ENCODE measurements at places on chromosomes 16 and 17.
A peak's percentile ranks its signal among the peaks of the same experiment; 100 is the strongest.

GRCh38 chr16:14377326-14377725, 252.7 kb downstream of the PARN start:
- no peak for DNase-seq

- no peak for DNase-seq
Observed at GRCh38 chr17:78236362-78237127, 5.1 kb downstream of the TMEM235 start.

DNA sequence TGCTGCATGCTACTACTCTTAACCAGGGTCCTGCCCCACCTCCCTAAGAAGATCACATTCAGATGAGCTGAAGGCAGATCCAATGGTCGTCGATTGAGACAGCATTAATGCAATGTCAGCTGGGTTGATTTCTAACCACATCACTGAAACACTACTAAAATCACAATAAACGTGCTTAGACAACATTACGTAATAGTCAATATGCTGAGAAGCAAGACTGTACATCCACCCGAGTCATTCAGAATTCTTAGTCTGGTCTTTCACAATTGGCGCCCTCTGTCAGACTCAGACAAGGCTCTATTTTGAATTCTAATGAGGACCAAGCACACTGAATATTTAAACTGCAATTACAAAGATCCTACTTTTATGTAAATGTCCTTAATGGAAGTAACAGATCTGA, 205.2 kb downstream of the STX8 start:
- DNase-seq: peak; percentile 62

DNA sequence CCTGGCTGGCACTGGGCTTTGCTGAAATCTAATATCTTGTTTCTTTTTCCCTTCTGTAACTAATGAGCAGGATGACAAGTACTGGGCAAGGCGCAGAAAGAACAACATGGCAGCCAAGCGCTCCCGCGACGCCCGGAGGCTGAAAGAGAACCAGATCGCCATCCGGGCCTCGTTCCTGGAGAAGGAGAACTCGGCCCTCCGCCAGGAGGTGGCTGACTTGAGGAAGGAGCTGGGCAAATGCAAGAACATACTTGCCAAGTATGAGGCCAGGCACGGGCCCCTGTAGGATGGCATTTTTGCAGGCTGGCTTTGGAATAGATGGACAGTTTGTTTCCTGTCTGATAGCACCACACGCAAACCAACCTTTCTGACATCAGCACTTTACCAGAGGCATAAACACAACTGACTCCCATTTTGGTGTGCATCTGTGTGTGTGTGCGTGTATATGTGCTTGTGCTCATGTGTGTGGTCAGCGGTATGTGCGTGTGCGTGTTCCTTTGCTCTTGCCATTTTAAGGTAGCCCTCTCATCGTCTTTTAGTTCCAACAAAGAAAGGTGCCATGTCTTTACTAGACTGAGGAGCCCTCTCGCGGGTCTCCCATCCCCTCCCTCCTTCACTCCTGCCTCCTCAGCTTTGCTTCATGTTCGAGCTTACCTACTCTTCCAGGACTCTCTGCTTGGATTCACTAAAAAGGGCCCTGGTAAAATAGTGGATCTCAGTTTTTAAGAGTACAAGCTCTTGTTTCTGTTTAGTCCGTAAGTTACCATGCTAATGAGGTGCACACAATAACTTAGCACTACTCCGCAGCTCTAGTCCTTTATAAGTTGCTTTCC, 56.0 kb downstream of the HLF start:
- peak; percentile 22 for DNase-seq

DNA sequence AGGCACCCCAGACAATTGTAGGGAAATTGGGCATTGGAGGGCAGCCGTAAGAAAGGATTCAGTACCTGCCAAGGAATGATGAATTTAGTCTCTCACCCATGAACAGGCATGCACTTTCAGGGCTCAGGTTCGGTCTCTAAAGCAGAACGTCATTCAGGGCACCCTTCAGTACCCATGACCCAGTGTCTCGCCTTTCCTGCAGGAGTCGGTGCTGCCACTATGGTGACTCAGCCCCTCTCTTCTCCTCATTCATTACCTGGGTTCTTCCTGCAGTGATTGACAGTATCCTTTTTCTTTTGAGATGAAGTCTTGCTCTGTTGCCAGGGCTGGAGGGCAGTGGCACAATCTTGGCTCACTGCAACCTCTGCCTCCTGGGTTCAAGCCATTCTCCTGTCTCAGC, 8.4 kb downstream of the SOST start:
- no peak for DNase-seq

- no peak for DNase-seq
Observed at GRCh38 chr17:1237471-1237870, 32.8 kb upstream of the BHLHA9 start.

DNA sequence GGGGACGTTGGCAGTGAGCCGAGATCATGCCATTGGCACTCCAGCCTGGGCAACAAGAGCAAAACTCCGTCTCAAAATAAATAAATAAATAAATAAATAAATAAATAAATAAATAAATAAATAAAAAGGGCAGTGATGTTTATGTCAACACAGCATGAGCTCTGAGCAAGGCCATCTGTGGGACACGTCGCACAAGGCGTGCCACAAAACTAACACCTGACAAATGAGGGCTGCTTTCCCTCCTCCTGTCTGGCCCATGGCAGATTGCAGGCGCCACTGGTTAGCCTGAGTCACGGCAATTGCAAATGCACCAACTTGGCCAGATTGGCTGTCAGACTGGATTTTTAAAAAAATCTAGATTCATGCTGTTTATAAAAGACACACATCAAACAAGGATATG, 25.9 kb upstream of the SPNS3 start:
- DNase-seq: no peak

DNA sequence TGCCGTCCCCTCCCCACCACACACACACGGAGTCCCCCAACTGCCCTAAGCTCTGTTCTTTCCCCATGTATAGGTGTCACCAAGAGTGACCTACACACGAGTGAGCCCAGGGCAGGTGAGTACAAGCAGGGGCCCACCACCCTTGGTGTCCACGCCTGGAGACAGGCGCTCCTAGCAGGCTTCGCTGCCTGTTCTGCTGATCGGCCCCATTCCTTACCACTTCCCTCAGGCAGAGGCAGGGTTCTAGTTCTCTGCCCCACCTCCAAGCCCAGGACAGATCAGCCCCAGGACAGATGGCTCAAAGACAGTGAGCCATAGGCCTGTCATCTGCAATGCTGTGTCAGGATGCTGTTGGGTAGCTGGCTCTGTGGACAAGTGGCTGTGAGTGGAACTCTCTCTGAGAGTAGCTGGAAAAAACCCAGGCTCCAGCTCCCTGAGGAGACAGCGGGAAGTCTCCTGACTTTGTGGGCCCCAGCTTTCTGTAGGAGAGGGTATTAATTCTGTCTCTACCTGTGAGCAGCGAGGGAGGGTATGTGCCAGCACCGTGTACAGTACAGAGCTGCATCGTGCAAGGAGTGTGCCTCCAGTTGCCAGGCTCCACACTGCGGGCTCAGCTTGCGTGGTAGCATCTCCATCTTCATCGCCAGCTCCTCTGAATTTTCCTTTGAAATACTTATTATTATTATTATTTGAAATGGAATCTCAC, 897 bp downstream of the TP53I13 start:
- no peak for DNase-seq

Measured in hematopoietic multipotent progenitor cell treated with erythropoietin and hydrocortisone succinate and interleukin-3 and kit ligand, for 4 days (in vitro differentiated cells).